ENCODE measurements at places on chromosomes 1 and 21. TPM values are rescaled to one million over a fixed set of nuclear protein-coding genes. Genes with fewer than 3 reads are reported as not detected.
A peak's percentile ranks its signal among the peaks of the same experiment; 100 is the strongest.

NCSTN gene
- total RNA-seq: 50.6 TPM

KCNJ15 gene
- 12.3 TPM for total RNA-seq

MPC2 gene
- 17.7 TPM for total RNA-seq

TNFRSF25 gene
- 32.7 TPM for total RNA-seq

GRCh38 chr1:1282998-1283397, 2.8 kb downstream of the SCNN1D start:
- H3K27me3 ChIP-seq: no peaks in the 10 kb centered on the region
- H3K27ac ChIP-seq: no peak overlapping the region
- DNase-seq: no peak

DNA sequence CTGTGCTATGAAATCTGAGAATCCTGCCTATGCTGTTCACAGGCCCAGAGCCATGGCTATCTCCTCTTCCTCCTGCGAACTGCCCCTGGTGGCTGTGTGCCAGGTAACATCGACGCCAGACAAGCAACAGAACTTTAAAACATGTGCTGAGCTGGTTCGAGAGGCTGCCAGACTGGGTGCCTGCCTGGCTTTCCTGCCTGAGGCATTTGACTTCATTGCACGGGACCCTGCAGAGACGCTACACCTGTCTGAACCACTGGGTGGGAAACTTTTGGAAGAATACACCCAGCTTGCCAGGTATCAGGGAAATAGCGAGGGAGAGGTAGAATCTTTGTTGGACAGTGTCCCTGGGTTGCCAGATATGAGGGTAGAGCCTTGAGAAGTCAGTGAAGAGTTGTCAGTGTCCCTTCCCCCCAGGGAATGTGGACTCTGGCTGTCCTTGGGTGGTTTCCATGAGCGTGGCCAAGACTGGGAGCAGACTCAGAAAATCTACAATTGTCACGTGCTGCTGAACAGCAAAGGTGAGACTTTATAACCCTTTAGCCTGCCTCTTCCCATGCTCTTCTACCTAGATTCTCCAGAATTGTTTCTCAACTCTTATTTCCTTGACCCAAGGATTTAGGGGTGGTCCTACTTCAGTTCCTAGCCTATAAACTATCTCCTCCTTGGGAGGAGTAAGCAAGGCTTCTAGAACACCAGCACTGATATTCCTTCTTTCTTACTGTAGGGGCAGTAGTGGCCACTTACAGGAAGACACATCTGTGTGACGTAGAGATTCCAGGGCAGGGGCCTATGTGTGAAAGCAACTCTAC, 1.4 kb downstream of the NIT1 start:
- H3K27me3 ChIP-seq: no peaks in the 10 kb centered on the region
- H3K27ac ChIP-seq: peak overlapping the region; percentile 94
- DNase-seq: no peak
- H3K4me3 ChIP-seq: peak overlapping the region; percentile 94
- peaks cover 48% of the 10 kb centered on the region for H3K4me1 ChIP-seq

GRCh38 chr1:58397187-58397820, 149.2 kb downstream of the OMA1 start:
- no peak for DNase-seq
- no peaks in the 10 kb centered on the region for H3K27me3 ChIP-seq
- no peak overlapping the region for H3K4me3 ChIP-seq

- no peak overlapping the region for H3K4me3 ChIP-seq
- H3K27ac ChIP-seq: no peak overlapping the region
- no peak for DNase-seq
- H3K27me3 ChIP-seq: no peaks in the 10 kb centered on the region
These were observed 9.1 kb downstream of the IL22RA1 start for GRCh38 chr1:24133819-24134218.

DNA sequence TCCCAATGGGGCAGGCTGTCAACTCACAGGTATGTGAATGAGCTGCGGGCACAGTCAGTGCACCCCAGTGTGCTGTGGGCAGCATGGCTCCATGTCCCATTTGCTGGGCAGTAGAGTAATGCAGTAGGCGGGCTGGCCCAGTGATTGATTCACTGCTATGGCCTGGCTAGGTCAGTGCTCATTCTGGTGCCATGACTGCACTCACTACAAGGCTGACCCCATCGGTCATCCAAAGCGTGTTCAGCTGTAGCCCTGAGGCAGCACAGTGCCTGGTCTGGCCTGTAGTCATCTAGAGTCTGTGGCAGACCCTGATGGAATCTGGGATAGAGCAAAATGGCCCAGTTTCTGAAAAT, 7.4 kb downstream of the HYI start:
- no peak overlapping the region for H3K4me3 ChIP-seq
- DNase-seq: no peak
- peaks cover 79% of the 10 kb centered on the region for H3K36me3 ChIP-seq
- H3K27me3 ChIP-seq: no peaks in the 10 kb centered on the region
- H3K27ac ChIP-seq: no peak overlapping the region

DNA sequence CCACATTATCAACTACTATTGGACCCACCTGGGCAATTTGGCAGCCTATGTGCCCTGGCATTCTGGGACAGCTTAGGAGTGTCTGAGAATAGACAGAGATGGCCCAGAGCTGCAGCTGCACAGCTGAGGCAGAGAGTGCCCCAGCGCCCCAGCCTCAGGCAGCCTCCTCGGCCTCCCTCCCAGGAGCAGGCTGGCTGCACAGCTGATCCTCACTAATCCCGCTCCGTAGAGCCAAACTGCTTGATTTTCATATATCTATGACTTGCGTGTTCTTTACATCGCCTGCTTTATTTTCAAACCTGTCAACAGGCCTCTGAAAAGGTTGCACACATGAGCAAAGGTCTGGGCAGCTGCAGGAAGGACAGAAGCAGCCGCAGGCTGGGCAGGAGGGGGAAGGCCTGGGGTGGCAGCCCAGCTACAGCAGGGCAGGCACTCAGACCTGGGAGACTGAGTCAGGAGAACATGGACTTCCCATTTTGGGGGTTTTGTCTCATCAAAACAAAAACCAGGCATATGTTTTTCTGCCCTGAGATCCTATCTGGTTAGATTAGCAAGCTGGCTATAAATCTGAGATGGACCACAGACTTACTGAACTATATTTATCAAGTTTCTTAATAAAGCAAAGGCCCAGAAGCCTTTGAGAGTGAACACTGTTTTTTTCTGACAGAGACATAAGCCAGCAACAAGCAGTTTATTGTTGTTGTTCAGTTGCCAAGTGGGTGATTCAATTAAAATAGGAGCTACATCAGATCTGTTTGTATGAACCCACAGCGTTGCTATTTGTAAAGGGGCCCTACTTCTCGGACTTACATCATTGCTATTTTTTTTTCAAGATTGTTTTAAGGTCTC, 301.8 kb upstream of the DUSP10 start:
- peaks cover 15% of the 10 kb centered on the region for H3K4me1 ChIP-seq
- H3K36me3 ChIP-seq: no peaks in the 10 kb centered on the region
- no peak overlapping the region for H3K4me3 ChIP-seq

- no peaks in the 10 kb centered on the region for H3K36me3 ChIP-seq
- H3K27ac ChIP-seq: no peak overlapping the region
- H3K4me3 ChIP-seq: no peak overlapping the region
- H3K4me1 ChIP-seq: no peaks in the 10 kb centered on the region
These were observed 172.4 kb downstream of the CACNA1E start for GRCh38 chr1:181655756-181656155.

DNA sequence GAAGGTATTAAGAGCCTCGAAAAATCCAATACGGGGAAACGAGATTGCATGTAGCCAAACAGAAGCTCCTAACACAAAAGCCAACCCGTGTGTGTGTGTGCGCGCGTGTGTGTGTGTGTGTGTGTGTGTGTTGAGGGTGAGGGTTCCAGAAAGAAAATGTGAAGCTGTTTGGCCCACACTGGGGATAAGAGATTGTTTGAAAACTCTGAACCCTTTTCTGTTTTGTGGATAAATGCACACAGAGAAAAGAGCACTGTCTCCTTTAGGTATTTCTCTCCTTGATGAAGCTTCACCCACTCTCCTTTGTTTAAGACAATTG, 1.9 kb downstream of the WLS start:
- no peaks in the 10 kb centered on the region for H3K36me3 ChIP-seq
- H3K4me3 ChIP-seq: peak overlapping the region; percentile 87
- peaks cover 52% of the 10 kb centered on the region for H3K4me1 ChIP-seq
- peak overlapping the region; percentile 88 for H3K27ac ChIP-seq

DNA sequence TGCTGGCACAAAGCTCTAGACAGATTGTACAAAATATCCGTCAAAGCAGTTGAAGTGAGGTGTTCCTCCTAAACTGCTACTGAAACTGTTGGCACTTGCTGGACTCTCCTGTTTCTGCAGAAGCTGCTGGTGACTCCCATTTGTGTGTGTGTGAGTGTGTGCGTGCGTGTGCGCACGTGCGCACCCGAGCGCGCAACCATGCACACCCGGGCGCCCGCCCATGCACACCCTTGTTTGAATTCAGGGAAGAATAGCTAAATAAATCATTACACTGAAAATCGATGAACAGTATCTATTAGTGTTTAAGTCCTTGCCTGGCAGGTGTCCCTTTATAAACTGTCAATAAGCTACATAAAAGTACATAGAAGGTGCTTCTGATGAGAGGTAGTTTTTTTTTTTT, 156.4 kb upstream of the B3GALT2 start:
- H3K36me3 ChIP-seq: no peaks in the 10 kb centered on the region
- no peak for DNase-seq
- H3K27me3 ChIP-seq: no peaks in the 10 kb centered on the region
- no peak overlapping the region for H3K27ac ChIP-seq
- no peaks in the 10 kb centered on the region for H3K4me1 ChIP-seq
- no peak overlapping the region for H3K4me3 ChIP-seq

- H3K27me3 ChIP-seq: no peaks in the 10 kb centered on the region
- H3K36me3 ChIP-seq: no peaks in the 10 kb centered on the region
- no peaks in the 10 kb centered on the region for H3K4me1 ChIP-seq
- no peak overlapping the region for H3K27ac ChIP-seq
- H3K4me3 ChIP-seq: no peak overlapping the region
- no peak for DNase-seq
These were observed 1495.3 kb downstream of the MRPL39 start for GRCh38 chr21:24112020-24112419.

DNA sequence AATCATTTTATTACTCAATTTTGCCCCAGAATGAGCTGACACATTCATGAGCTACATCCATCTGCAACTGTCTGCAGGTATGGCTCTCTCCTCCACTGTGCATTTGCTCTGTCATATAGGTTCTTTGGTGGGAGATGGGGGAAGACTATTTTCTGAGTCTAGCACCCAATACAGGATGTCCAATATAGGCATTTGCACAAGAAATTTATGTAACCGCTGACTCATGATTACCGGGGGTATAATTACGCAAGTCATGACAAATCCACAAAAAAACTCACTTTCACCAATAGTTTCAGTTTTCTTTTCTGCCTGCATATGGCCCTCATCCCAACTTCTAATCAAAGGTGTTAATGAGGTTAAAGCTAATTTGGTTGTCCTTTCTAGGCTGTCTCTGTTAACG, 17.5 kb upstream of the VSIG8 start:
- H3K27ac ChIP-seq: no peak overlapping the region
- DNase-seq: no peak
- H3K4me1 ChIP-seq: peaks cover 16% of the 10 kb centered on the region
- H3K4me3 ChIP-seq: no peak overlapping the region

- H3K4me1 ChIP-seq: no peaks in the 10 kb centered on the region
- H3K4me3 ChIP-seq: no peak overlapping the region
- DNase-seq: peak; percentile 87
- no peaks in the 10 kb centered on the region for H3K36me3 ChIP-seq
- no peak overlapping the region for H3K27ac ChIP-seq
- H3K27me3 ChIP-seq: no peaks in the 10 kb centered on the region
These were observed 27.2 kb downstream of the EXOC8 start for GRCh38 chr1:231310391-231310934.

DNA sequence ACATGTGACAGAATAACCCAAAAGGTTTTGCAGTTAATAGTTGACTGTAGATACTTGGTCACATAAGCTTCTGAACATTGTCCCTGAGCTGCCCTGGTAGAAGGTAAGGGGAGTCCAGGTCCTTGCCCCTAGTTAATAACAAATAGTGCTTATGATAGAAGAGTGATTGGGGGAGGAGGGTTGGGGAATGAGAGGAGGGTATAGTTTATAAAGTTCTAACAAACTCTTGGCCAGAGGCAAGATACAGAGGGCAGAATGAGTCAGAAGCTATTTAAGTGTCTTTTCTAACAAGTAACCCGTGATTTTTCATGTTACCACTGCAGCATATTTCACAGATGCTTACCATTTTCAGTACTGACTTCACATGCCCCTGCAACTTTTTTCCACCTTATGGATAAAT, 26.7 kb upstream of the MYOCOS start:
- H3K4me1 ChIP-seq: peaks cover 8% of the 10 kb centered on the region
- H3K27me3 ChIP-seq: no peaks in the 10 kb centered on the region
- H3K4me3 ChIP-seq: no peak overlapping the region
- no peak for DNase-seq

- H3K4me1 ChIP-seq: no peaks in the 10 kb centered on the region
- H3K27me3 ChIP-seq: no peaks in the 10 kb centered on the region
- no peak overlapping the region for H3K4me3 ChIP-seq
These were observed 66.8 kb downstream of the COLGALT2 start for GRCh38 chr1:183970516-183971300.

- no peaks in the 10 kb centered on the region for H3K36me3 ChIP-seq
- H3K27me3 ChIP-seq: no peaks in the 10 kb centered on the region
- no peak for DNase-seq
These were observed 68.0 kb upstream of the CYP2J2 start for GRCh38 chr1:59994302-59995198.

- no peaks in the 10 kb centered on the region for H3K36me3 ChIP-seq
- H3K4me3 ChIP-seq: no peak overlapping the region
- no peaks in the 10 kb centered on the region for H3K27me3 ChIP-seq
- no peaks in the 10 kb centered on the region for H3K4me1 ChIP-seq
- no peak overlapping the region for H3K27ac ChIP-seq
These were observed 121.4 kb upstream of the ZBTB40 start for GRCh38 chr1:22330092-22330759.
